Karpas-422 (cell line): ENCODE measurements at places on chromosomes 1 and 21.

DNA sequence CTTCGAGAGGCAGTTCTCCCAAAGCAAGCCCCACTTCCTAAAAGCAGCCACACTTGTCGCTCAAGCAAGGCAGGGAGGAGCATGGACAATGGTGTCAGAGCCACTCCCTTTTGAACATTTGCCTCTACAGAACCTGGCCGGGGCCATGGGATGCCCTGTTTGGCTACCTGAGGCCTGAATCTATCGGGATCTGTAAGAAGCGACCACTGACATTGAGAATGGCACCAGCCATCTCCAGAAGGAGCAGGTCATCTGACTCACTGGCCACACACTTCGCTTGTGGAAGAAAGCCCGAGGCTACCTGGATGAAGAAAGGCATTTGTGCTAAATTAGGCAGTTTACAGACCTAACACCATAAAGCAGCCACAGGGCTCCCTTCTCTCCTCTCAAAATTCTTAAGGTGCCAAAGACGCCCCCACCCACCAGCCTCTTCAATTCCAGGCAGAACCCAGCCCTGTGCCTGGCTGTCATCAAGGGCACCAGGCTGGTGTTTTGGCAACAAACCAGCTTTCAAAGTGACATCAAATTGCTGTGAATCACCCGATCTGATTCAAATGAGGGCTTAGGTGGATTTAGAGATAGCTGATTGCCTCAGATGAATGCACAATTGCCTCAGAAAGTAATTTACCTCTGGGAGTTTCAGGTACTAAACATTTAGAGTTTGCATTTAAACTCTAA is 104.8 kb downstream of the ETS2 start:
- DNase-seq: peak; percentile 73

GRCh38 chr1:6646499-6647148 is 22.0 kb downstream of the THAP3 start:
- DNase-seq: peak; percentile 82

DNA sequence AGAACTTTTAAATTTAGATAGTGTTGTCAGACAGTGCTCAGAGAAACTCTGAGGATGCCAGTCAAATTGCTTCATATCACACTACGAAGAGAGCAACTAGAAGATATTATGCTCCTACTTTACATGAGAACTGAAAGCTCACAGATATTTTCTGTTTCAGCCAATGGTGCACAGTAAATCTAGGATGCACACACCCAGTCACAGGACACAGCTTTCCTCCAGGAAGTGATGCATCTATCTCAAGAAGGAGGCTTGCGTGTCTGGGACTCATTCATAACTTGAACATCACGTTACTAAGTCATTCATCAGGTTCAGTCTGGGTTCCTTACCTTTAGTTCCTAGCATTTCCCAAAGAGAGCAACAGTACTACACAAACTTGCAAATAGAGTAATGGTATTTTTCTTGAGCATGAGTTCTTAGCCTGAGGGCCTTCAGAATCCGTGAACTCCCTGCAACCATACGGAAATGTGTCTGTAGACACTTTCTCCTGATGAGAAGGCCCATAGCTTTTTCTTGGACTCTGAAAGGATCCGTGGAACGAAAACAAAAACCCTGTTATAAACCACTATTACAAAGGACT is 12.2 kb downstream of the ZNF697 start:
- no peak for DNase-seq

DNA sequence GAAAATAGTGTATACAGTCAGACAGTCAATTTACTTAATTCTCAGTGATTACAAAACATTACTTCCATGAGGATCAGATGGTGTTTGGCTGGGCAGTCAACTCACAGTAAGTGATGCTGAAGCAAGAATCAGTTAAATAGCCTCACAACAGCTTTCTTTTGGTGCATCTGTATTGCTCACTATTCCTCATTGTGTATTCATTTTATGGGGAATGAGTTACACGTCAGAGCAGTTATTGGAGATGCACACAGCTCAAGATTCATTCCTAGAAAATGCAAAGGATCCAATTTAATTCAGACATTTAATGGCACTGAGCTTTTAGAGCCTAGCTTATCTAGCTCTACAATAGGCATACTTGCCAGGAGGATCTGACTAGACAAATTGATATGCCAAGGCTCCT is 150.6 kb downstream of the HS2ST1 start:
- DNase-seq: no peak

- DNase-seq: peak; percentile 88
Observed at GRCh38 chr1:10909697-10910680, 102.5 kb upstream of the TARDBP start.

- DNase-seq: no peak
Observed at GRCh38 chr1:117359561-117360289, 7.5 kb upstream of the MAN1A2 start.

GRCh38 chr21:44513389-44514217 is 26.4 kb downstream of the KRTAP10-1 start:
- no peak for DNase-seq
